Right ventricle myocardium superior (tissue), 1 donor: ENCODE measurements at places on chromosomes 12 and 14.
A peak's percentile ranks its signal among the peaks of the same experiment; 100 is the strongest.

- DNase-seq: no peak
These were observed 103.1 kb downstream of the SMOC1 start for GRCh38 chr14:69982220-69982839.

- DNase-seq: no peak
These were observed 113.1 kb upstream of the G2E3 start for GRCh38 chr14:30445852-30446251.

- no peak for DNase-seq
These were observed 107.5 kb downstream of the ADGRD1 start for GRCh38 chr12:131061041-131061806.

GRCh38 chr12:12091977-12092663, 21.4 kb downstream of the BCL2L14 start:
- peak; percentile 46 for DNase-seq

DNA sequence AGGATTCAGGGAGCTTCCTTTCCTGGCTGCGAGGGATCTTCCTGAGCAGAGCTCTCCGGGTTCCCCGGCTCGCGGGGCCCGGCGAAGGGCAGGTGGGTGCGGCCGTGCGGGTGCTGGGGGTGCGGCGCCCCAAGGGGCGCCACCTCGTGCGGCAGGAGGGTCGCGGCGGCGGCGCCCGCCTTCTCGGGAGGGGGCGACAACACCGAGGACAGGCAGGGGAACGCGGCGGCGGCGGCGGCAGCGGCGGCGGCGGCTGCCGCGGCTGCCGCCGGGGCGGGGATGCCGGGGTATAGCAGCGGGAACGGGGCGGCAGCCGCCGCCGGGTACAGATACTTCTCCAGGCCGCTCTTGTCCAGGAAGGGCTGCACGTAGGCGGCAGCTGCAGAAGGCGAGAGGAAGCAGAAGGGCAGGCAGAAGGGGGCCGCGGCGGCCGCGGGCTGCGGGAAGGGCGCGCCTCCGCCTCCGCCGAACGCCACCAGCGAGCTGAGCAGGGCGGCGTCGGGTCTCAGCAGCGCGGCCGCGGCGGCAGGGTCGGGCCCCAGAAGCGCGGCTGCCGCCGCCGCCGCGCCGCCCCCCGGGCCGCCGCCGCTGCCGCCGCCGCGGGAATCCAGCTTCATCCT, 2.7 kb downstream of the BHLHE41 start:
- DNase-seq: peak; percentile 60

- no peak for DNase-seq
These were observed 41.1 kb downstream of the BRMS1L start for GRCh38 chr14:35867280-35867629.

GRCh38 chr14:94888121-94888520, 118.2 kb upstream of the GSC start:
- DNase-seq: no peak

GRCh38 chr12:96218989-96219678, 25.0 kb downstream of the ELK3 start:
- DNase-seq: no peak

DNA sequence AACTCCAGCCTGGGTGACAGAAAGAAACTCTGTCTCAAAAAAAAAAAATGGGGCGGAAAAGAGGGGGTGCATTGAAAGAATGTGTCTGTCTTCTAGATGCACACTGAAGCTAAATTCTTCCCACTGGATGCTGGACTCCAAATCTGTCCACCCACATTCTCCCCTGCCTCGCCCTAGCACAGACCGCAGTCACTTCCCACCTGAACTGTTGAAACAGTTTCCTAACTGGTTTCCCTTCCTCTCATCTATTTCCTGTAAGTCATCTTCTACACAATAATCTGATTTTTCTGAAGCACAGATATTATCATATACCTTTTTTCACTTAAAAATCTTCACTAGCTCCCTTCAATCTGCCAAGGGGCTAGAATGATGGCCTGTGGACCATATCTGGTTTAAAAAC, 1.5 kb upstream of the HCAR1 start:
- DNase-seq: no peak

DNA sequence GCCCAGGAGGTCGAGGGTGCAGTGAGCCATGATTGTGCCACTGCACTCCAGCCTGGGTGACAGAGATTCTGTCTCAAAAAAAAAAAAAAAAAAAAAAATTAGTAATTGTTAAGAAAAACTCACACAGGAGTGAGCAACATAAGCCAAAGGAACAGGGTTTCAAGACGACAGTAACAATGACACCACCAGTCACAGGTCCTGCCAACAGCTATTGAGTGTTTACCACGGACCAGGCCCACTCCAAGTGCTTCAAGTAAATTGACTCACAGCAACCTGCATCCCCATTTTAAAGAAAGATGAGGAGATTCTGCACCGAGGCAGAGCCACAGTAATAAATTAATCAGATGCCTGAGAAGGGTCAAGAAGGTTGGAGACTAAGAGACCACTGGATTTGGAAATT, 194.5 kb downstream of the DPF3 start:
- DNase-seq: no peak

DNA sequence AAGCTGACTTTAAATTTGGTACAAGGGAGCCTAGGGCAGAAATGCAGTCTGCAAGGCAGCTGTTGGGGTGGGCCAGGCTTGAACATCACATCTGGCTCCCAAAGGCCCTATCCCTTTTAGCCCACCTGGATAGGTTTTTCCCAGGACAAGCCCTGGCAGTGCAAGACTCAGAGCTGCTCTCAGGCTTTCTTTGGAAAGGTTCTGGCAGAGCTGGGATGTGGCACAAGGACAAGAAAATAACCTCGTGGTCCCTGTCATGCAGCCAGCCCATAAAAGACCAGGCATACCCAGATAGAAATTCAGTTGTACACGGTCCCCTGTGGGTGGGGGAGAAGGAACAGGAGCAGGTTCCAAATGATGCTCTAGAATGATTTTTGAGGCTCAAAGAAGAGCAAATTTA, 206.9 kb downstream of the TTC7B start:
- no peak for DNase-seq

DNA sequence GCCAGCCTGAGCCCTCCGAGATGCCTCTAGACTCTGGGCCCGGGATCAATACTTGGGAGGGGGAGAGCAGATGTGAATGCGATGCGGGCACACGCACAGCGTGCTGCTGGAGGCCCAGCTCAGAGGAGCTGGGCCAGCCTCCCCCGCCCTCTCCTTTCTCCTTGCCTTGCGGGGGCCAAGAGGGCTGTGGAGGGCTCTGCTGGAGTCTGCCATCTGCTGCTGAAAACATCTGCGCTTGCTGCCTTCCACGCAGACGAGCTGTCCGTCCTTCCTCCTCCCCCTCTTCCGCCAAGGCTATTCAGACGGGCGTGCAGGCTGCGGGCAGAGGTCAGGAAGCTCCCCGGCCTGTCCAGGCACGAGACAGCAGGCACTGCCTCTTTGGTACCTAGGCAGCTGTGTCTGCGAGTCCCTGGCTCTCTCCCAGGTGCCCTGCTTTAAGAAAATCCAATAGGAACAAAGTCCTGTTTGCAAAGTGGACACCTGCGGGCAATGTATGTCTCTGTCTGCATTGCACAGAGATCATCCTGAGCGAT, 75.2 kb downstream of the SPRING1 start:
- DNase-seq: peak; percentile 47
